ENCODE measurements at places on chromosomes 3 and 15.

GRCh38 chr3:123817413-123817812, 66.7 kb downstream of the MYLK start:
- no peak for DNase-seq

DNA sequence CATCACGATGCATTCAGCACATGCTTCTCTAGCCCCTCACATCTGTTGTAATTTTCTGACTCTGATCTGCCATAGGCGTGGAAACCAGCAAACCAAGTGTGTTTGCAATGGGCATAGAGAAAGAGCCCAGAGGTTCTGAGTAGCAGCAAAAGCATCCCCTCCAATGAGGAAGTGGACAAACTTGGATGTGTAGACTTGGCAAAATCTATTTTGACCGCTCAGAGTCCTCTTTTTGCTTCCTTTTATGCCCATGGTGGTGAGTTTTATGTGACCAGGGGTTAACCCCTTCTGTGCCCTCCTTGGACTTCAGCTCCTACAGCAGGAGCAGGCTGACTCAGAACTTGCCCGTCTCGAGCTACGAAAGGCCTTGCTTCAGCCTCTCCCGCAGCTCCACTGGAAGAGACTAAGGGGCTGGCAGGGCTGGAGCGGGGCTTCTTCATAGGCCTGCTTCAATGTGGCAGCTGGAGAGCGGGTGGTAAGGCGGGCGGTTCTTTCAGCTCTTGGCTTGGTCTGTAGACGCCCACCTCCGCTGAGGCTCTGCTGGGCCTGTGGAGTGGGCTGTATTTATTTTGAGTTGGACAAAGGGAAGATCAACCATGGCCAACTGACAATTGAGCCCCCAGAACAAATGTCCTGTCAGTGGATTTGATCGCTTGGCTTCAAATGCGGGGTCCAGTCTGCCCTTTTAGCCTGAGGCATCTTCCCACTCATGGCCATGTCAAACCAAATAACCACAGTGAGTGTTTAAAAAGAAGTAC, 6.5 kb upstream of the ETV5 start:
- no peak for DNase-seq

DNA sequence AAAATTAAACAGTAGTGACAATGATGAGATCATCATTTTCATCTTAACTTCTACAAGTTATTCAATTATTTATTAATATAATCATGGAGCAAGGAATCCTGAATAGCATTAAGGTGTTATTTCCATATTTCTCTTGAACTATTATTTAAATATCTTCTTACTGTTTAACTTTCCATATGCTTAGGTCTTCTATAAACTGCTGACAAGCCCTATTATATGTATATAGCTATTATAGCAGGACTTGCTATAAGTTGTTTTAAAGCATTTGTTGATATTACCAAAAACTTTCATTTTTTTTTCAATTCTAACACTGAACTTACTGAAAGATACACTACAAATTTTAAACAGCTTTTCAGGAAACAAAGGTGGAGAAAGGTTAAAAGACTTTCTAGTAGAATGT, 76.7 kb downstream of the PLD1 start:
- no peak for DNase-seq

GRCh38 chr3:882533-882932, 210.3 kb upstream of the CNTN6 start:
- no peak for DNase-seq

DNA sequence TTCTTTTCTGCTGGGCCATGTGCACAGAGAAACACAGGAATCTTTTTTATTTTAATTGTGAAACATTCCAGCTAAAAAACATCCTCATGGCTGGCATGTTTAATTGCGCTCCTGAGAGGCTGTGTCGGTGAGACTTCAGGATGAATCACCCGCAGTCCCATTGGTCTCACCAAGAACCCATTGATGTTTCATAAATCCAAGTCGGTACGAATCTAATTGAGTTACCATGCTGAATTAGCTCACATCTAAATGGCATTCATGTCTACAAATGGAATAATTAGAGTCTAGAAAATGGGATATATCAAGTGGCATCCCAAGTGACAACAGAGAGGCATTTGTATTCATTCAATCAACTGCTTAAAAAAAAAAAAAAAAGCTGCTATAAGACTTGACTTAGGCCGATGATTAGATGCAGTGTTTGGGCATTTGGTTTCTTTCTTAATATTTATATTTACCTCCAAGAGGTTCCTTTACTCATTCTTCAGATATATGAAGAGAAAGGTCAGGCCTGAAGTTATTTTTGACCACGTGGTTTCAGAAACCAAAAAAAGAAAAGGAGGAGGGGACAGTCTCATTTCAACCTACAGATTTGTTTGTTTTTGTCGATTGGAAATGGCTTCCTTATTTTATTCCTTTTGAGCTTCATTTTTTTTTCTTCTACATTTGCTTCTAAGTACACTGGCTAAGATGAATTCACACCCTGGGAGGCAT, 79.1 kb upstream of the FOXB1 start:
- no peak for DNase-seq

All from WERI-Rb-1 (cell line).